Astrocyte (in vitro differentiated cells and primary cell): ENCODE measurements at places on chromosomes 4 and X. TPM values are rescaled to one million over a fixed set of nuclear protein-coding genes. Genes with fewer than 3 reads are reported as not detected.

RTL3 gene
- total RNA-seq = 0.95 and 1.7 TPM in 2 replicates

SMARCA1 gene
- total RNA-seq = 104 and 107 TPM in 2 replicates

LRCH2 gene
- total RNA-seq = 4.6 and 5.8 TPM in 2 replicates

NEUROG2 gene
- not detected in 2 replicates for total RNA-seq

ACTRT1 gene
- not detected in 2 replicates for total RNA-seq
